ENCODE measurements at places on chromosomes 6 and 20.

DNA sequence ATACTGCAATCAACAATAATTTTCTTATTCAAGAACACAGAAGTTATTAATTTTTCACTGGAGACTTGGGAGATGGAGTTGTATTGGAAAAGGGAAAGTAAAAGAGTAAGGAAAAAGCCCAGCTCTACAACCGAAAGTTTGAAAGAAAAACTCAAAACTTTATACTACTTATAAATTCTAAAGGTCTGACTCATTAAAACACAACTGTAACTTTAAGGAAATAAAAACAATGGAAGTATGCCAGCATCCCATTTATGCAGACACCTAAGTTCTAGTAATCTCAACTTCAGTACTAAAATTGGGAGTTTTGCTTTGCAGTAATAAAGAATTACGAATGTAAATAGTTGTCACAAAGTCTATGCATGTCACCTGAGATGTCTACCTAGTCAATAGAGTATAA lies 80.6 kb downstream of the IRAK1BP1 start:
- DNase-seq, result no peak

- no peak for DNase-seq
Measured at GRCh38 chr20:1887321-1887720, 7.9 kb upstream of the SIRPA start.

- DNase-seq, result no peak
Measured at GRCh38 chr6:152575621-152576150, 61.5 kb downstream of the SYNE1 start.

- no peak for DNase-seq
Measured at GRCh38 chr6:85322446-85323105, 127.3 kb upstream of the NT5E start.

- no peak for DNase-seq
Measured at GRCh38 chr6:21508753-21509152, 84.8 kb upstream of the SOX4 start.
